ENCODE measurements at places on chromosomes 2 and 18.

DNA sequence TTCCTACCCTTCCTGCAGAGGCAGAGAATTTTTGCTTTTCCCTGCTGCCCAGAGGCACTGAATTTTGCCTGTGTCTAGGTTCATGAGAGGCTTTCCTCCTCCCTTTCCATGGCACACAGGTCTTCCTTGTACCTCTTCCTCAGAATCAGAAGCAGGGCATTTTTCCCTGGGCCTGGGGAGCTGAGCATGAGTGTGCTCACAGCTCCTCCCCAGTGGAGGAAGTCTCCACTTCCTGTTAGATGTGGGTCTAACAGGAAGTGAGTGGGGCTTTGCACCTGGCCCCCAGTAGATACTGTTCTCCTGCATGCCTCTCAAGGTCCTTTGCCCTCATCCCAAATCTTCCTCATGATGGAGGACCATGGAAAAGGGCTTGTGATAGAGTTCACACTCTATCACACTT, 297.2 kb upstream of the FIGN start:
- DNase-seq = no peak

- DNase-seq = no peak
These were observed 93.1 kb downstream of the CABLES1 start for GRCh38 chr18:23228102-23229061.

GRCh38 chr2:188456114-188456909, 164.6 kb downstream of the GULP1 start:
- DNase-seq = no peak

DNA sequence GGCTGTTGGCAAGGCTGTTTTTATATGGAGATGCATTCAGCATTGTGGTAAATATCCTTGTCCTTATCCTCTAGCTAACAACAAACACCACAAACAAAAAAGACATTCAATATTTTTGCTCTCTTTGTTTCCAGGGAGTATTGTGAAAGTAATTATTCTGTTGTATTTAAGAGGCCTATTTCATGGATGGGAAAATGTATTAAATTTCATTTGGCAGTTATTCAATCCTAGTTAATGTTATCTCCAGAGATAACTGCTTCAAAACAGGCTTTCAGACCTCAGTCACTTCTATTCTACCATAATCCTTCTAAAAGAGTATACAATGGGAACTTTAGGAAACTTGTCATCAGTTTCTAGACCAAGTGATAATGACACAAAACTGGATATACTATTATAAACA, 280.5 kb upstream of the CCDC68 start:
- DNase-seq = no peak

GRCh38 chr2:169683054-169683424, 11.2 kb downstream of the CFAP210 start:
- DNase-seq = no peak

DNA sequence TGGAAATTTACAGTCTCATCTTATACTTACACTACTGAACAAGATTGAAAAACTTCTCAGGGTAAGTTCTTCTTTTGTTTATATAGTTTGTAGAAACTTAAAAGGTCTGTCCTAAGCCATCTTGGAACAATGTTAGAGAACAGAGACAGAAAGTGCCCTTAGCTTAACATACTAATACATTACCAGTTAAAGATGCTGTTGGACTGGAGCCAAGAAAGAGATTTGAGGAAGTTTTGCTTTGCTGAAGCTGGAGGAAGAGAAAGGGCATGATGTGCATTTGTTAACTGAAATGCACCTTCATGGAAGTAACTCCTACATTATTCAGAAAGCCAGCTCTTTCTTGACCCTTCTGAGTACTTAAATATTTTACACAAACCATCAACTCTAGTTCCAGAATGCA, 66.5 kb upstream of the TNFRSF11A start:
- DNase-seq = no peak

- no peak for DNase-seq
These were observed 6.8 kb downstream of the TFPI start for GRCh38 chr2:187547353-187547979.

DNA sequence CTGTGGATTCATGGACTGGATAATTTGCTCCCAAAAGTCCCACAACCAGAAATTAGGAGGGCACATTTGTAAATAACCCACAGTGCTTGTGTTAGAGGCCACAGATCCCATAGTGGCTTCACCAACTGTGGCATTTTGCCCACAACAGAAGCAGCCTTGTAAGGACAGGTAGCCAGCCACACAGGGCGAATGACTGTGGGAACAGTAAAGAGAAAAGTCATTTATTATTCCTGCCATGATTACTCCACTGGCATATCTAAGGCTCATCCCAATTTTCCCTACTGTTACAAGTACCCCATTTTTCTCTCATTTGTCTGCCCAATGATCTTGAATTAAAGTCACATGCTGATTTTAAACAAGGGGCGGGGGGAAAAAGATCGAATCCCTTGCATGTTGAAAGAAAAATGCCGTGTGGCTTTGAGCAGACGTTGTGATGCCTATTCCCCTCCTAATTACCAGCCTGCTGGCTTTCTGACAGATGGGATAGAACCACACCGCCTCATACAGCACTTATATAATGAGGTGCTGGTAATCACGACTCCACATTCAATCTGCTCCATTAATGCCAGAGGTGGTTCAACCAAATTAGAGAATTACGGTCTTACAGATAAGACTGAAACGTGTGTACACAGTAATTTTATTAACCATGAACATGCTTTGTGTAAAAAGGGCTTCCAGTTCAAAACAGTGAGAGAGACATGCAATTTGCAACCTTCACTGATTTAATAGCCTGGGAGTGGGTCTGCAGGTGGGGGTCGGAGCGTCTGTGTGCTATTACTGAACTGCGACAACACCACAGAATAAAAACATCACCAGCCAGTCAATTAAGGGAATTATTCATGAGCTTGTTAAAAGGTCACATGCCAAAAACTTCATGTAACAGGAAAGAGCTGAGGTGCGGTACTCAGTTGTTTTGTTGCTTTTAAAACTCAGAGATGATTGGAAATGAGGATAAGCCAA, 196.0 kb downstream of the TMEM163 start:
- DNase-seq = no peak

All from stimulated activated CD4-positive, alpha-beta T cell treated with anti-CD3 and anti-CD28 coated beads, TNF-alpha, amount 100 ng/mL, for 24 hours (primary cell).